Activated CD8-positive, alpha-beta memory T cell treated with anti-CD3 and anti-CD28 coated beads, Interleukin-2, amount 50 U/mL, for 48 hours (primary cell): ENCODE measurements at places on chromosomes 2 and 18.

DNA sequence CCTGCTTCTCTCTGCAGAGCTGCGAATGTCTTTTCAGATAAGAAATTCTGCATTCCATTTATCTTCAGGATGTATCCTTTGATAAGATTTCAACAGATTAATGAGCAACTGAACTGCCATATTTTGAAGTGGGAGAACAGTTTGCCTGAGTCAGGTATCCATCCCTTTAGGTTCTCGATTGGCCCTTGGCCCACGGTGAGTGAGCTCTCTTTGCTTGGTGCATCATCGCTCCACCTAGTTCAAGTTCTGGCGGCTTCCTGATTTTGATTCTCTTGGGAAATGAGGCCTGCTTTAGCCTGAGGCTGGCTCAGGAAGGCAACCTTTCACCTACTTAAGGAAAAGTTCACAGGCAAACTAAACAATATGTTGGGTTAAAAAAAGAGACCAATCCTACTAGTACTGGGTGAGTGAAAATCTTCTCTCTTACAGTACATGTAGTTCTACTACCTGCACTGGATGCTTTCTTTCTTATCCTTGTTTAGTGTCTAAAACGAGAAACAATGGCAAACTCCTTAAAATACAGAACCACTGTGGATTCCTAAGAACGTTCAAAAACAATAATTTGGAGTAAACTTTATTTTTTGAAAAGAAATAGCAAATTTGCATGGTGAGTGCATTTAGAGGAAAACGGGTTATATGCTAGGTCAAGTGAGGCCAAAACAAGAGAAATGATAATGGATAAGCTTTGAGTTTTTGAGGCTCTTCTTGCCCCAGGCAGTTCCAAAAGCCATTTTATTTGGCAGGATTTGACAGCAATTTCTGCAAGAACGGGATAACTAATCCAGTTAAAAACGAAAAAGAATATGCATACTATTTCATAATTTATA, 837 bp upstream of the ACSL3 start:
- no peak for DNase-seq

GRCh38 chr2:214985619-214986018, 152.8 kb downstream of the ABCA12 start:
- DNase-seq = no peak

GRCh38 chr2:2586068-2586776, 255.1 kb upstream of the MYT1L start:
- DNase-seq = no peak

DNA sequence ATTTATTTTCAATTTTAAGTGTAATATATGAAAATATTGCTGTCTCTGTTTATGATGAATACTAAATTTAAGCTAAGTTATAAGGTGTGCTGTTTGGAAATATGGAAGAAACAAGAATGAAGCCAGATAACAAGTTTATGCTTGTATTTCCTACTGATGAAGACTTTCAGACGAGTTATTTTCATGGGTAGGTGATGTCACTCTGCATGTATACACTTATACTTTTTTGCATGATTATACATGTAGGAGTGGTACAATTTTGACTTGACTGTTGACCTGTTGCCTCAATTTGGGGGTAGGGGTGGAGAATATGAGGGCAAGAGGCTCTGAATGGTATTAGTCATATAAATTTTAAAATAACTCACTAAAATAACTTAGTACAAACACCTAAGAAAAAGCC, 133.7 kb downstream of the HAUS1 start:
- DNase-seq = no peak

DNA sequence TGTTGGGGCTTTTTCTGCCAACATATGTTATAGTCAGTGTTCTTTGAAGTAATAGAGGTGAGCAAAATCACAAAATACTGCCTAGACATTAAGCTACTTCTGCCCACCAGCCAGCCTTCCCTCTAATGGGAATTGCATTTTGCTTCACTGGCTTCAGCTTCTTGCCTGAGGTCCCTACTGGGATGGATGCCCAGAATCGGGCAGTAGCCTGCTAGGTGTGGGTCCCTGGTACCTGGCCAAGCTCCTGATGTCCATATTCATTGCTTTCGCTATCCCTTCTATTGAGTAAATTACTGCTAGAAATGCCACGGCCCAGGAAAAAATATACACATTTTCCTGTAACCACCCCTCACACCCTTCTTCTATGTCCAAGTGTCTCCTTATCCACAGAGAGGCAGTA, 27.0 kb downstream of the CRYGD start:
- no peak for DNase-seq

DNA sequence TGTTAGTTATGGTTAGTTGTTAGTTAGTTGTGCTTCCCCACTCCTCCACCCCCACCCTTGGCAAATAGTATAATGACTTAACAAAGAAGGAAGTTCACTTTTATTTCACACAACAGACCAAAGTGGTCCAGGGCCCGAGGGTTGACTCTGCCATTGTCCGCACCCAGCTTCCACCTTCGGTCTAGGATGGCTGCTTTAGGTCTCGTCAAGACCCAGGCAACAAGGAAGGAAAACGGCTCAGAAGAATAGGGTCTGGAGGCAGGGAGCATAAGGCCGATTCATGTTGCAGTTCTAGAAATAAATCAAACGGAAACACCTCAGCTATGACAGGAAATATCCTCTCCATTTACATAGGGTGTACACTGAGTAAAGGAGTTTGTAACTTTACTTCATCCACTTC, 206.0 kb upstream of the CXCR4 start:
- DNase-seq = no peak

DNA sequence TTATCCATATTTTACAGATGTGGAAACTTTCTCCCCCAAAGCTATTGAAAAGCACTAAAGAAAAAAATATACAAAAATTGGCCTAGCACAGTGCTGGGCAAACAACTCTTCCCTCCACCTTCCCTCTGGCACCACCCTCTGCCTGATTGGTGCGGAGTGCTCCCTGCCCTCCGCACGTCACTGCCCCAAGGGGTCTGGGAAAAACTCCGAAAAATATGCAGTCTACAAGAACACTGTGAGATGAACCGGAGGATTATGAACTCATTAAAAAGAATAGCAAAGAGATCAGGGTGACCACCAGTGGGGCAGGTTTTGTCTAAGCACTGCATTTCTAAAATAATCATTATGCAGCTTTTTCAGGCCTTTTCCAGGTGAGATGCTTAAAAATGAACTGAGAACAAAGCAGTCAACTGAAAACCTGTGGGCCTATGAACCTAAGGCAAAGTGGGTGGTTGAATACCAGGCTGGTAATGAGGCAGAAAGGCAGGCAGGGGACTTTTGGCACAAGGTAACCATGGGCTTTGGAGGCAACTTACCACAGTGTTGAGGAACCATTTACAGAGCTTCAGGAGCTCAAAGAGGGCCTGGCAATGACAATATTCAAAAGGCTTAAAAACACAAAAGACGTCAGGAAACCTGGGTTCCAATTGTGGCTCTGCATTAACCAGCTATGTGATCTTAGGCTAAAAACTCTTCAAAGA, 57.5 kb downstream of the AAK1 start:
- DNase-seq = no peak

DNA sequence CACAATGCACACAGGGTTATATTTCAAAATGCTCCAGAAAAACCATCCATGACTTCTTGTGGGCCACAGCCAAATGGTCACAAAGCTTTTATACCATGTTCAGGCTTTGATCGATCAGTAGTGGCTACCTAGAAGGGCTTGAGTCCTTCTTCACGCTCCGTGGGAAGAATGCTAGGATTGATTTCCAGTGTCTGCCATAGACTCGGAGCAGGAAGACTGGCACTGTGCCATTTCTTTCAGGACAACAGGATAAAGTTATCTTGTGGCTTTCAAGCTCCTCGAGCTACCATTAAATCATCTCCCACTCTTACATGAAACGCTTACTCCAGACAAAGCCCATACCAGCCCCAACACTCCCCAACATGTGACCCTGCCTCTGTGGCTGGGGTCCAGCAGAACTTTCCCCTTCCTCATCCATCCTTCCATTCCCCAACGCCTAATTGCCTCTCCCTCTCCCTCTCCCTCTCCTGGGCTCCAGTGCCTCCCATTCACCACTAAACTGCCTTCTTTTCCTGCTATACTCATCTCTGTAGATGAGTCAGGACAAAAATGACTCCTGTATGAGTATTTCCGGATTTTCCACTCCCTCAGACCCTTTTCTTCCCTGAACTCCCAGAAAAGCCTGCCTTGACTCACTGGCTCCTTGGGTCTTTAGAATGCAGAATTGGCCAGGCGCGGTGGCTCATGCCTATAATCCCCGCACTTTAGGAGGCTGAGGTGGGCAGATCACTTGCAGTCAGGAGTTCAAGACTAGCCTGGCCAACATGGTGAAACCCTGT, 40.9 kb downstream of the ADD2 start:
- no peak for DNase-seq

- DNase-seq = no peak
These were observed 75.1 kb upstream of the TANK start for GRCh38 chr2:161085149-161085548.

- DNase-seq = no peak
These were observed 51.6 kb upstream of the CCBE1 start for GRCh38 chr18:59748628-59749360.

DNA sequence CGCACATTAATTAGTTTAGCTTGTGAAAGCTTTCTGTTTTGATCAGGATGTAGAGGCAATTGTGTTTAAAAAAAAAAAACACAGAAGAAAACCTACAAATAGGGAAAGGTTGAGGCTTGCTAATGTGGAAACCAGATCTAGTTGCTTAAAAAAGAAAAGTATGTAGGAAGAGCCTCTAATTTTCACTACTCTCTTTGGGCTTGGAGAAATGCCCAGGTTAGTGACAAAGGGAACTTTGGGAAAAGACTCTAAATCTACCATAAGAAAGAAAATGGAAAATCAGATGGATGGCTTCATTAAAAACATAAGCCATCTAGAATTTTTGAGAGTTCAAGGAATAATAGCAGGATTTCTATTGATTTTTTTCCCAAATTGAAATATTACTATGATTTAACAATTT, 47.3 kb upstream of the SLC38A11 start:
- no peak for DNase-seq

DNA sequence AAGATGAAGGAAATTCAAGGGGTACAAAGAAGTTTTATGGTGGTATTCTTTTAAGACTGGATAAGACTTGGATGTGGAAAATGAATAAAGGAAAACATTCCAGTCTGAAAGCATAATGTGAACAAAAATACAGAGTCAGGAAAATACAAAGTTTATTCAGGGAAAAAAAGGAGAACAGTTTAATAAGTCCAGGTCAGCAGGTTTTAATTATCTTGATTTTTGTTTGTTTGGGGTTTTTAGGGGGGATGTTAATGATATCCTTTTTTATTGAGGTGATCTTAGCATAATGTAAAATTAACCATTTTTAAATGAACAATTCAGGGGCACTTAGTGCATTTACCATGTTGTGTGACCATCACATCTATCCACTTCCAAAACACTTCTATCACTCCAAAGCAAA, 80.6 kb downstream of the NBAS start:
- DNase-seq = no peak

GRCh38 chr2:120310136-120310535, 35.8 kb upstream of the INHBB start:
- DNase-seq = no peak

GRCh38 chr18:34726286-34727004, 16.3 kb downstream of the DTNA start:
- no peak for DNase-seq

DNA sequence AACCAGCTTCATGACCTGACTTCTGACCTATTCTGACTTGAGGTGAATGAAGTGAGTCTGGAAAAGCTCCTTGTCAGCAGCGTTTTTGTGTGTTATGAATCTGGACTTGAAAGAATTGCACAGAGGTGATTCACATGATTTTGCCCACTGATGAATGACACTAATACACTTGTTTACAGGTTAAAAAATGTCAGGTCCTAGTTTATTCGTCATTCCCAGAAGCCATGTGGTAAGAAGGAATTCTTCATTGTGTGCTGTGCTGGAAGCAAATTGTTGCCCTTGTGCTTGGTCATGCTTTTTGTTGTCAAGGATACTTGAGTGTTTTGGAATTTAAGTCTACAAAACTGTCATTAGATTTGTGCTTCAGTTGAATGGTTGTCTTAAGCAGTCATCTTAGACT, 15.5 kb downstream of the SEC11C start:
- no peak for DNase-seq

GRCh38 chr2:185862657-185863398, 124.2 kb downstream of the FSIP2 start:
- DNase-seq = no peak

DNA sequence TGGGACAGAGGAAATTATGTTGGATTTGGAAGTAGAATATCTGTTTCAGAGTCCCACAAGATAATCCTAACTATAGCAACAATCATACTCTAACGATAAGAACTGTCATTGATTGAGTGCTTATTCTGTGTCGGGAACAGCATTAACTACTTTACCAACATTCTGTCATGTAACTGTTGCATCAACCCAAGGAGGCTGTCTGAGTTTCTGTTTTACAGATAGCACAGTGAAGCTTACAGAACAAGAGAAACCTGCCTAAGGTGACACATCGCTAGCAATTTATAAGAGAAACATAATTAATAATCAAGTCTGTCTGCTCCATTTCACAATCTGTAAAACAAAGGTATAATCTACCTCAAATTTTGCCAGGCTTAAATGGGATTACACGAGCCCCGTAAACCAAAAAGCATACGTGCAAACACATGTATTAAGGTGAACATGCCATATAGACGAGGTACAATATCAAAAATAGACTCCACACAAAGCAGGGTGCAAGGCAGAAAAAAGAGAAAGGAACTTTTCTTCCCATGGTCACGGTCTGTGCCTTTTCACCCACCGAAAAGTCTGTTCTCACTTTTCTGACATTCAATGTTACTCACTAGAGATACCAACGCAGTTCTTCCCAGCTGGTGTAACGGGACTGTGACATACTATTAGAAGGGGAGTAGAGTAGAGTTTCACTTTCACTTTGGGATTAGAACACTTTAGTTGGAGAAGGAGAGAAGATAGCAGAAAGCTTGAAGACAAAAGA, 37.2 kb upstream of the SLC8A1 start:
- no peak for DNase-seq

DNA sequence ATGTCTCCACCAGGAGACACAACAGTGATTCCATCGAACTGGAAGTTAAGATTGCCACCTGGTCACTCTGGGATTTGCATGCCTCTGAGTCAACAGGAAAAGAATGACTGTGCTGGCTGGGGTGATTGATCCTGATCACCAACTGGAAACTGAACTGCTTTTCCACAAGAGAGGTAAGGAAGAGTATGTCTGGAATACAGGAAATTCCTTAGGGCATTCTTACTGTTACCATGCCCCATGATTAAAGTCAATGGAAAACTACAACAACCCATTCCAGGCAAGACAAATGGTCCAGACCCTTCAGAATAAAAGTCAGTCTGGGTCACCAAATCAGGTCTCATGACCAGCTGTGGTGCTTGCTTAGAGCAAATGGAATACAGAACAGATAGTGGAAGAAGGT, 12.0 kb upstream of the DDX1 start:
- DNase-seq = no peak

DNA sequence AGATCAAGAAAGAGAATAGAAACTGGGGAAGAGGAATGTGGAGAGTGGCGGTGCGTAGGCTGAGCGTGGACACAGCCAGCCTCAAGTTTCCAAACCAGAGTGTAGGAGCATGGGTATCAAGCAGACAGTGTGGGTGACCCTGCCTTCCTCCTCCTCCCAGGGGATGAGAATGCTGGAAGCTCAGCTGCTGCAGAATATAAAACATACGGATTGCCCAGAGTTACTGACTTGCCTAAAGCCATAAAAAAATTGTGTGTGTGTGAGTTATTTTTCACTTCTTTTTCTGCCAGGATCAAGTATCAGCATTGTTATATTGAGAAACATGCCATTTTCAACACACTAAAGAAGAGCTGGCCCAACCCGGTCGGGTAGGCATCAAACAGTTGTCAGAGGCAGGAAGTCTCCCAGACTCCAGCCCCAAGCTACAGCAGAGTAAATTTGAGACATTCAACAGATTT, 333.3 kb upstream of the ACVR2A start:
- DNase-seq = no peak

- DNase-seq = no peak
These were observed 279.1 kb upstream of the ZEB2 start for GRCh38 chr2:144798989-144799388.
